CD4-positive, alpha-beta T cell treated with Interleukin-4 for 1 hour (primary cell): ENCODE measurements at places on chromosomes 16 and 17.

GRCh38 chr16:9568261-9568660, 476.8 kb downstream of the HAPSTR1 start:
- no peak for DNase-seq

DNA sequence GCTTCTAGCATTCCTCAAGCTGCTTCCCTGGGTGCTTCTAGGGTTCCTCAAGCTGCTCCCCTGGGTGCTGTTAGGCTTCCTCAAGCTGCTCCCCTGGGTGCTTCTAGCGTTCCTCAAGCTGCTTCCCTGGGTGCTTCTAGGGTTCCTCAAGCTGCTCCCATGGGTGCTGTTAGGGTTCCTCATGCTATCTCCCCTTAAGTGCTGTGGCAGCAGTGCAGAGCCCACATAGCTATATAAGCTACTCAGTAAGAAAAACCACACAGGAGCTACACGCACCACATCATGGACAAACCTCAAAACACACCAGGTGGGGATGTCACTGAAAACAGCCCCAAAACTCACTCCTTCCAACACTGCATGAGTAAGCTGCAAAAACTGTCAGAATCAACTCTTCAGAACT, 35.2 kb downstream of the ANKRD11 start:
- DNase-seq = no peak

DNA sequence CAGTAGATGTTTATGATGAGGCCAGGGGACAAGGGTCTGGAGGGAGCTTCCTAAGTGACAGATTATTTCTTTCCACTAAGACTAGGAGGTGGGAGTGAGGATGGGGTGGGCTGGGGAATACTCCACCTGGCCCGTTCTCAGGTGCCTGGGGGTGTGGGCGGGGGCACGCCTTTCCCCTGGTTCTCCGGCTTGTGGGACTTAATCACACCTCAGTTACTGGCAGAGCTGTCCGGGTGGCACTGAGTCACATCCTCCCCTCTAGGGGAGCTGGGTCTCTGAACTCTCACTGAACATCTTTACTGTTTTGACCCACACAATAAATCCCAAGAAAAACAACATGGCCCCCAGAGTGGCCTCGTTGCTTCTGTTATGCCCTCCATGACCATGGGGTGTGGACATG, 332.8 kb downstream of the MAF start:
- DNase-seq = no peak

GRCh38 chr17:8918807-8919465, 46.6 kb downstream of the PIK3R5 start:
- DNase-seq = no peak

DNA sequence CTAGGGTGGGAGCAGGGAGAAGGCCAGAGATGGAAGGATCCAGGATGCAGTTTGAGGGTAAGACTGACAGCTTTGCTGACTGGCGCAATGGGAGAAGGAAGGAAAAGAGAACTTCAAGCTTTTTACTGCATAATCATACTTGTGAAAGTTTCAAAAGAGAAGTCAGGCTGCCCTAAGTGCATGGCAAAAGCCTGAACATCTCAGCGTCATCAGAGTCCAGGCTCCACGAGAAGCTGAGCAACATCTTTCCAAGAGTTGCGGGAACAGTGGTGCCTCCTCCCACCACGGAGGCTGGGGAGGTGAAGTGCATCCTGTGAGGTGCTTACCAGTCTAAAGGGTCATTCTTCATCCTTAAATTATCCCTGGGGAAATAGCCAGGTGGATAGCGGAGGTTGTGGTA, 26.9 kb upstream of the SLC38A8 start:
- no peak for DNase-seq

- DNase-seq = no peak
These were observed 663 bp downstream of the SSTR5 start for GRCh38 chr16:1073262-1073558.
